ENCODE measurements at places on chromosomes 11 and 22.

DNA sequence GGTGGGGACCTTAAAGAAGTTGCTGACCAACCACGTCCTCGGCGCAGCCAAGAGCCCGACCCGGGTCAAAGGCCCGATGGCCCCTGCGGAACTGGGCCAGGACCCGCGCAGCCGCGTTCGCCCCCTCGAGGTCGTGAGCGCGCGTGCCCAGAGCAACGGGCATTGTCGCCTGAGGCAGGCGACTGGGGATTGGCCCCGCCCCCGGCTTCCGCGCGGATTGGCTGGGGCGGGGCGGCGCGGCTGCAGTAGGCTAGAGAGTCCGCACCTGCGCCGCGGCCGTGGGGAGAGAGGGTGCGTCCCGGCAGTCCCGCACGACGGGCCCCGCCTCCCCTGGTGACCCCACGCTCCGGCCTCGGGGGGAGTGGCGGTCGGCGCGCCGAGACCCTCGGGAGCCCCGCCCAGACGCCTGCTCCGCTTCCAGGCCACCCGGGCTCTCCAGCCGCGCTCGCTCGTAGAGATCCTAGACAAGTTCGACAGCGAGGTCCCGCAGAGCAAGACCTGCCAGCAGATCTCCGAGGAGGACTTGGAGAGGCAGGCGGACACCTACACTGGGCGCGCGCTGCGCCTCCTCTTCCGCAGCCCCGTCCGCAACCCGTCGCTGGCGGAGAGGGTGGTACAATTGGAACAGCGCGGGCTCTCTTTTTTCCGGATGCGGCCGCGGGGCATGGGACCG is 8.3 kb upstream of the PPIL2 start:
- DNase-seq: peak; percentile 84

DNA sequence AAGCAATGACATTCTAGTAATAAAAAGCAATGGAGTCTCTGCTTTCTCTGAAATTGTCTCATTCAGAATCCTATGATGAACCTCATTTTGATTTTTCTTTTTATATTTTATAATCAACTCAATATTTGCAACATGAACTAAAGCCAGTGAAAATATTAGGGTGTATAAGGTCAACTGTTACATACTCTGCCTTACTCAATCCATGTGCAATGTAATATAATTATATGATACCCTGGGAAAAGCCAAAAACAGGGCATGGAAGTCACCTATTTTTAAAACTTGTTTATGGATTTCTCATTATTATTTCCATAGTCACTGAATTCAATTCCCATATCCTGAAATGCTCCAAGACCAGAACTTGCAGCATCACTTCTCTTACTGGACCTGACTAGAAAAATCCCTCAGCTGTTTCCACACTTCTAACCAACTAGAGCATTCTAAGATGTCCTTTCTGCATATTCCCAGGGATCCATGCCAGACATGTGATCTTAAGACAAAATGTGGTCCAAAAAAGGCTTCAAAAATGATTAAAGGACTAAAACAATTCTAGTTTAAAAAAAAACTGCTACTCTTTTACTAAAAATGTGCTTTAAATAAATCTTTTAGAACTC is 97.3 kb downstream of the GUCY1A2 start:
- no peak for DNase-seq

DNA sequence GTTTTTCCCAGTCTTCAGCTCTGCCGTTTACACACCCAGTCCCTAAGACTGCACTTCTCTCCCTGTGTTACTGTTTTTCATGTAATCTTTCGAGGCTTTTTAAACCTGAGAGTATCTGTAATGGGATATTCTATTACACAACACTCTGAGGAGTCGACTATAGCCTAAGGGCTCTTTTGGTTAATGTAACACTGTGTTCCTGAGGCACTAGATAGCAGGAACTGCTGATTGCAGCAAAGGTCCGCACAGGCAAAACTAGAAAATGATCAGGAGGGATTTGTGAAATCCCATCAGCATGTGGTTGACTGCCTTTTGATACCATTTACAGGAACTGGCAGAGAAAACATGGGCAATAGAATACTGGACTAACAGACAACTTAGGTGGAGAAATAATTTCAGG is 512.3 kb upstream of the RAG2 start:
- DNase-seq: no peak

- no peak for DNase-seq
Measured at GRCh38 chr11:68202165-68202564, 10.9 kb downstream of the KMT5B start.

- DNase-seq: no peak
Measured at GRCh38 chr11:34787895-34788294, 128.3 kb downstream of the APIP start.

- peak; percentile 14 for DNase-seq
Measured at GRCh38 chr11:60251485-60252212, 8.7 kb upstream of the MS4A4E start.

DNA sequence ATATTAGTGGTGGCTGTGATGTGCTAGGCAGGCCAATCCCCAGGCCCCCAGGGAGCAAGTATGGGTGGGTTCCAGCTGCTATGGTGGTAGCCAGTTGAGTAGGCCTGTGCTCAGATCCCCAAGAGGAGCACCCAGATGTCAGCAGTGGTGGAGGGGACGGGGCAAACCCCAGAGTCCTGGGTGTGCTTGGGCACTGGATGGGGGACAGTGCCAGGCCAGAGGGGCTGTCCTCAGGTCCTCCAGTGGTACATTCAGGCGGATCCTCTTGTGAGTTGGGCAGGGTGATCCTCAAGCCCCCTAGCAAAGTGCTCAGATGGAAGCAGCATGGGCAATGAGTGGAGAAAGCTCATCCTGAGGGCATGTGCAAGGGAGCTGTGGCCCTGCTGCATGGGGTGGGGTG is 26.0 kb downstream of the CFAP300 start:
- DNase-seq: no peak

GRCh38 chr22:48433647-48434046 is 1394.0 kb downstream of the BRD1 start:
- DNase-seq: no peak

DNA sequence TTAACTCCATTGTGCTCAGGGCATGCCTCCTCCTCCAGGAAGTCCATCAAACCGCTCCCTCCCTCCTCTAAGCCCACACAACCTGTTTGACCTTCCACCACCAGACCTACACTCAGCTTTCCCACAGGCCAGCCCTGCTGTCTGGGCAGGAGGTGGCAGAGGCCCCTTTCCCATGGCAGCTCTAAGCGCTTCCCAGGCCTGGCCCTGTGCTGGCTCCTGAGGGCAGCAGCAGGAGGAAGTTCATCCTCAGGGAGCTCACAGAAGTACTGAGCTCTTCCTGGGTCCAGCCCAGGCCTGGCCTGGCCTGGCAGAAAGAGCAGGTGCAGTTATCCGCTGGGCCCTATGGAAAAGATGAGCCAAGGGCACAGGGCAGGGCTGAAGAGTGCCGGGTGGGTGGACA is 31.4 kb downstream of the ARAP1 start:
- no peak for DNase-seq

- DNase-seq: no peak
Measured at GRCh38 chr11:68778205-68778604, 26.9 kb upstream of the TESMIN start.

DNA sequence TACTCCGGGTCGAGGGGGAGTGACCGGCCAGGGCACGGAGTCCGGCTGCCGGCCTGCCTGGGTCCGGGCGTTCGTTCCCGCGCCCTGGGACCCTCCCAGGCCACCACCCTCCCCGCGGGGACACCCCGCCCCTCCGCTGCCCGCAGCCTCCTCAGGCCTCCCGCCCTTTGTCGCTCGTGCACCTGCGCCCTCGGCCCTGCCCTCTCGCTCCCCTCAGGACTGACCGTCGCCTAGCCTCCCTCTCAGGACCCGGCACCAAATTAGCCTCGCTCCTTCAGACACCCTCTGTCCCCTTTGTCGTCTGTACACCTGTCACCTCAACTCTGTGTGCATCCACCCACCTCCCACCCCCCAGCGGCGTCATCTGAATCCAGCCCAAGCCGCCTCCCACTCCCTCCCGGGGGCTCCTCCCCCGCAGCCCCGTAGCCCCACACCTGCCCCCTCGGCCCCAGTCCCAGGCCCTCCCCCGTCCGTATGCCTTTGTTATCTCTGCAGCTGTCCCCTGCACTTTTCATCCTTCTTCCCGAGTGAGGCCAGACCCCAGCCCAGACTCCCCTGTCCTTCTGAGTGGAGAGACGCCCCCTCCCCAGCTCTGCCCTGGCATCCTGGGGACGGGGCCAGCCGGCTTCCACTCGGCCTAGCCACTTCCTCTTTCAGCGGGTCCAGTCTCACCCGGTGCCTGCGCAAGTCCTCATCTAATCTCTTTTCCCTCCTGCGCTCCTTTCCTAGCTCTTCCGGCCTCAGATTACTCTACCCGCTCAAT is 643 bp downstream of the TIGD3 start:
- DNase-seq: peak; percentile 24

DNA sequence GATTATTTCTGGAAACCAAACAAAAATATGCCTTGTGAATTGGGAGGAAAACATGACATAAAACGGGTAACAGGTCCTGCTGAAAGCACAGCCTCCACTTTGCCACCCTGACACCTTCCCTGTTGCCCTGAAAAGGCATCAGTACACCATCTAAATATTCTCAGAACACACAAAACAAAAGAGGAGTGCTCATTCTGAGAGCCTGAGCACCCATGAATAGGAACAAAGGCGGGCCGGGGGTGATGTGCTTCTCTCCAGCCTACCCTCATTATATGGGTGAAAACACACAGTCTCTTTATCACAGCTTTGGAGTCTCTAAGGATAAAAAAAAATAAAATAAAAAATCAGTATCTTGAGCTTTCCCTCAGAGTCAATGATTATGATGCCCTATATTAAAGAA is 19.7 kb downstream of the SCUBE2 start:
- peak; percentile 44 for DNase-seq

GRCh38 chr22:49503896-49504521 is 323.7 kb downstream of the BRD1 start:
- DNase-seq: no peak

GRCh38 chr11:78365381-78365792 is 52.2 kb downstream of the GAB2 start:
- no peak for DNase-seq

DNA sequence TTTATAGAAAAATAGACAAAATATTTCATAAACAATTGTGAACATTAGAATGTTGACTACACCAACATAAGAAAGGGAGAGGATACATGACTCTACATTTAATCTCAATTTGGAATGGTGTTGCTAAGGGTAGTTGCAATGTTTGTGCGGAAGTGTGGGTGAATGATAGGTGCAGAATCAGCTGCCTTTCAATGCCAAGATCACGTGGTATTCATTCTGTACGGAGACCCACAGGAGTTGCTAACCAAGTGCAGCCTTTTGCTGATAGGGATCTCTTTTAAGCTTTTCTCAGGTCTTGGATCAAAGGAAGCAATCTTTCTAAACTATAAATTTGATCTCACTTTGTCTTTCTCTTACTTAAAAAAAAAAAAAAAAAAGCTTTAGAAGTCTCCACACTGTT is 29.8 kb upstream of the CTSC start:
- no peak for DNase-seq

- DNase-seq: peak; percentile 87
Measured at GRCh38 chr11:61054927-61055562, 47.2 kb upstream of the CD5 start.

DNA sequence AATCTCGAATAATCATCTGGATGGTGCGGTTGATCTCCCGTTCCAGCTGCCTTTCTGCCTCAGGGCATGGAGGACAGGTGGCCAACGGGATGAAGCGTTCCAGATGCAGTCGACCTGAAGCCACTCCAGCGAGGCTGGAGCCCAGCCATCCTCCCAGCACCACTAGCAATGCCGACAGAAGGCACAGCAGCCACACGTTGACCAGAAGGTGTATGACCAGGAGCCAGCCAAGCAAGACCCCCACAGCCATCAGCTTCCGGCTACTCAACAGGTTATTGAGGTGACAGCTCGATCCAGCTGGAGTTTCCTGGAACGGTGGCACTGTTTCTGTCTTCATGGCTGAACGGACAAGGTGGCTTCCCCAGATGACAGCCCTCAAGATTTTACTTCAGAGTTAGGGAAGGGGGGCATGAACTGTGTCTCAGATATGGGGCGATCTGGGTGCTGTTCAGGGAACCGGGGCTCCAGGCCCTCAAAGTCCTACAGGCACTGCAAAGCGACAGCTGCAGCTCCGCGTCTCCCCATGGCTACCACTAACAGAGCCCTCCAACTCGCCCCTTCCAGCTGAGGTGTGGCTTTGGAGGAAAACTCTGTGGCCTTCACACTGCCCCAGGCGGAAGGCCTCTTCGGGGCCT is 559 bp downstream of the SNX19 start:
- no peak for DNase-seq

DNA sequence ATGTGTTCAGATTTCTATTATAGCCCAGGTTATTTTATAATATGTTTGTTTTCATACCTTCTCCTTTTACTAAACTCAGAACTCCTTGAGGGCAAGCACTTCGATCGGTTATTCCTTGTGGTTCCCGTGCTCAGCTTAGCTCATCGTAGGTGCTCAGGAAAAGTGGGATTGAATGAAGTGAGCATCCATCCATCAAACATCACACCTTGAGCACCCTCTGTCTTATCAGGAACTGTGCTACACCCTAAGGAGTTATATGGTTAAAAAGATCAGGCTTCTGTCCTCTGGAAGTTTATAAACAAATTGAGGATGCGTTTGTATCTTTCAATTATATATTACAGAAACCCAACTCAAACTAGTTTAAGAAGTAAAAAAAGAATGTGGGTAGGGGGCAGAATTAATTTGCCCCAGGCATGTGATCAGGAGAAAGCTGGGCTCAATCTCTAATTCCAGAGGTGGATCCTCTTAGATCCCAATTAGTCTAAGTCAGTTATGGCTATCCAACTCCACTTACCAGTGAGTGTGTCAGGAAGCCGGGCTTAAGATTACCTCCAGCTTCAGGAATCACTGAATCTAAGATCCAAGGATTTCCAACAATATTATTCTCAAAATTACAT is 59.9 kb upstream of the RRAS2 start:
- no peak for DNase-seq

GRCh38 chr11:120486138-120486537 is 25.4 kb upstream of the GRIK4 start:
- no peak for DNase-seq

DNA sequence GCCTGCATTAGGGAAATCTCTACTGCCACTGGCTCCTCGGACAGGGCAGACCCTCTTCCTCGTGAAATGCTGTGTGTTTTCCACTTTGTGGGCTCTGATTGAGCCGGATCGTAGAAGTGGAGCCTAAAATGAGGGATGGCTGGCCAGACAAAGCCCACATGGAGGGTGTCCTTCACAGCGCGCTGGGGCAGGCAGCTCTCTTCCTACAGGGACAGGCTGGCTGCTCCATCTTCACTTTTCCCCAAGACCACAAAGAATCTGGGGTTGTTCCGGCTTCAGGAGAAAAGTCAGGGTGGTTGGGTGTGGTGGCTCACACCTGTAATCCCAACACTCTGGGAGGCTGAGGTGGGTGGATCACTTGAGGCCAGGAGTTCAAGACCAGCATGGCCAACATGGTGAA is 94.9 kb downstream of the MORC2 start:
- DNase-seq: no peak

- peak; percentile 32 for DNase-seq
Measured at GRCh38 chr11:57476757-57477506, 16.6 kb downstream of the RTN4RL2 start.

DNA sequence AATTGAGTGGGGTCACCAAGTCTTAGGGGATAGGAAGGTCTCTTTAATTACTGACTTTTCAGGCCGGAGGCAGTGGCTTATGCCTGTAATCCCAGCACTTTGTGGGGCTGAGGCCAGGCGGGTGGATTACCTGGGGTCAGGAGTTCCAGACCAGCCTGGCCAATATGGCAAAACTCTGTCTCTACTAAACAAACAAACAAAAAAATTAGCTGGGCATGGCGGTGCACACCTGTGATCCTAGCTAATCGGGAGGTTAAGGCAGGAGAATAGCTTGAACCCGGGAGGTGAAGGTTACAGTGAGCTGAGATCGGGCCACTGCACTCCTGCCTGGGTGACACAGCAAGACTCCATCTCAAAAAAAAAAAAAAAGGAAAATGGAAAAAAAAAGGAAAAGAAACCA is 1.8 kb upstream of the FANCF start:
- no peak for DNase-seq

Measured in activated CD4-positive, alpha-beta T cell treated with anti-CD3 and anti-CD28 coated beads, Interleukin-2, amount 50 U/mL, for 16 hours (primary cell).